ENCODE measurements at places on chromosomes 6 and 20.
A peak's percentile ranks its signal among the peaks of the same experiment; 100 is the strongest.

GRCh38 chr20:64216036-64216435, 39.5 kb upstream of the PCMTD2 start:
- DNase-seq: peak; percentile 59

DNA sequence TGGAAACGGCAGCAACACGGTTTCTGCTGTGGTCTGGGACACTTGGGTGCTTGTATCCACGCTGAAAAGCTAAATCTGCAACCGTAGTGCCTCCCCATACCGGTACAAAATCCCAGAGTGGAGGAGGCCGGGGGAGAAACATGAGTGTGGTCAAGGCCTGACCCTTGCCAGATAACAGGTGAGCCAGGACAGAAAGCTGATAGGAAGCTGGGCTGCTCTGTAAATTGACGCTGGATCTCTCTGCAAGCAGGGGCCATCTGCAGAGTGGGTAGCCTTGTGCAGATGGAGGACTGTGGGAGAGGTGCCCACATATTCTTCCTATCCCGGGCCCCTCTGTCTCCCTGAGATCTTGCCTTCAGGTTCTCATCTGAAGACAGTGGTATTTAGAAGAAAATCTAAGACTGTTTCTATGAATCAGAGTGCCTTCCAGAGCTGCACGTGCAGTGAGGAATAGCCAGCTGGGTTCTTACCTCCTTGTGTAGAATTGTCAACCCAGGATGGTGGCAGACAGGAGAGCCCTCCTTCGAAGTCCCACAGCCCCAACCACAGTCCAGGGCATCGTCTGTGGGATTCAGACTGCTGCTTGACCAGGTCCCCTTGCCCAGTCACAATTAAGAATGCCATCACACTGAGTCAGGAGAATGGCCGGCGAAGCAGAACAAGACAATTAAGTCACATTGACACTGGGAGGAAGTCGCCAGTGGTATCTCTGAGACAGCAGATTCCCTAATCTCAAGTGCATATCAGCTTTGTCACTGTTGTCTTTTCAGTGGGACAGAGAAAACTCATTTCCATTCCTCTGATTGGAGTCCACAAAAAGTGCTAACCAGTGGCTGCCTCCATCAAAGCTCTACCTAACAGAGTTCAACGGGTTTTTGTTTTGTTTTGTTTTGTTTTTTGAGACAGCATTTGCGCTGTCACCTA, 100.0 kb upstream of the RIPOR2 start:
- DNase-seq: no peak

GRCh38 chr6:153117986-153118879, 12.8 kb downstream of the RGS17 start:
- no peak for DNase-seq

- no peak for DNase-seq
Measured at GRCh38 chr6:56962441-56962840, 7.5 kb downstream of the BEND6 start.

DNA sequence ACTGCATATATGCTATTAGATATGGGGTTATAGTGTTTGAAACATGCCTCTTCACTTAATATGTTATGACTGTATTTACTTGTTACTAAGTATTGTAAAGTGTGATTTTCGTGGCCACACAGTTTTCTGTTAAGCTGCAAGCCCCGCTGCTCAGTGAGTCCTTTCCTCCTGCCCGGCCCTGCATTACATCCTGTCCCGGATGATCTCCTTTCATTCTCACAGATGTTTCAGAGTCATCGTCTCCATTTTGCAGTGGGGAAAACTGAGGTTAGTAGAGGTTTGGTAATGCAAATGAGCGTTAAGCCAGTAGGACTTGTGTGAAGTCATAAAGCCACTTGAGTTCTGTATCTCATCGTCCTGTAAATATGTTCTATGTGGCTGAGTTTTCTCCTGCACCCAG, 155.5 kb downstream of the CFAP61 start:
- DNase-seq: no peak

- DNase-seq: no peak
Measured at GRCh38 chr6:29750709-29751108, 27.5 kb downstream of the HLA-F start.

- no peak for DNase-seq
Measured at GRCh38 chr6:155648301-155648700, 192.7 kb upstream of the NOX3 start.

DNA sequence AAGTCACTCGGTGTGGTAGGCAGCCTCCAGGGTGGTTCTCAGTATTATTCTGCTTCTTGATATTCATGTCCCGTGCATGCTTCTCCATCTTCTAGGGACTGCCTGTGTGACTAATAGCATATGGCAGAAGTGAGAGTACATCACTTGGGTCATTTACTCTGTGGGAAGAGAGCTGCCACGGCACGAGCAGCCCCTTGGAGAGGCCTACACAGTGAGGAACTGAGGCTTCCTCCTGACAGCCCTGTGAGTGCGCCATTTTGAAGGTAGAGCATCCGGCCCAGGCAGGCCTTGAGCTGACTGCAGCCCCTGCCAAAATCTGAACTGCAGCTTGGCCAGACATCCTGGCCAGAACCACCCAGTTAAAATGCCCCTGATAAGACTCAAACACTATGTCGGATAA, 17.3 kb upstream of the MCUR1 start:
- no peak for DNase-seq

DNA sequence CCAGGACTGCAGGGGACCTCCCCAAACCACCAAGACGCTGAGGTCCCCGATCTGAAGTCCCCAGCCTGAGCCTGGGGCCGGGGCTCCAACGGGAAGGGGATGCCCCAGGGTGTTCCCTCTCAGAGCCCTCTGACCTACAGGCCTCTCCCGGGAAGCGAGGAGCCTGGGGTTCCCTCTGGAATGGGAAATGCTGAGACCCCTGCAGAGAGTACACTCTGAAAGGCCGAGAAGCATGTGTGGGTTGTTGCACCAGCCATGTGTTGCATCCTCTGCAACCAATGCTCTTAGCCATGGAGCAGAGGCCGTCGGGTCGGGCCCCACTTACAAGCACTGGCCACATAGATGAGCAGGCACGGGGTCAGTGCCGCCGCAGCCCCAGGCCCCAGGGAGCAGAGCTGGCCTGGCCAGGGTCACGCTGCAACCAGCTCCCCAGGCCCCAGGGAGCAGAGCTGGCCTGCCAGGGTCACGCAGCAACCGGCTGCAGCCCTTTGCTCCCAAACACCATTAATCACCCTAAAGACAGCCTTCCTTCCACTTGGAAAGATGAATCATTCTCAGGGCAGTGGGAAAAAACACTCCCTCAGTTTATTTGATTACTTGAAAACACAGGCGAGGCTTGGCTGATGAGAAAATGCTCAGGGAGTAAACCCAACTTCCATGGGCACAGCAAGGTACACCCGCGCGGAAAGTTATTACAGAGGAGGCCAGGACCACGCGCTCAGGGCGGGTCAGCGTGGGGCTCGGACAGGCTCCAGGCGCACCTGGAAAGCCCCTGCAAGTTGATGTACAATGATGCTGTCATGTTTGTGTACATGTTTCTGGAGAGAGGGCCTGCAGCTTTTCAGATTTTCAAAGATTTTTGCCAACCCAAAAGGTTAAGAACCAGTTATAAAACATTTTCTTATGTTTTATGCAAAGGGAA, 78.0 kb upstream of the AFDN start:
- DNase-seq: no peak

- DNase-seq: peak; percentile 39
Measured at GRCh38 chr20:20568604-20569205, 143.7 kb downstream of the RALGAPA2 start.

- DNase-seq: no peak
Measured at GRCh38 chr20:62755817-62756724, 40.2 kb upstream of the MRGBP start.

DNA sequence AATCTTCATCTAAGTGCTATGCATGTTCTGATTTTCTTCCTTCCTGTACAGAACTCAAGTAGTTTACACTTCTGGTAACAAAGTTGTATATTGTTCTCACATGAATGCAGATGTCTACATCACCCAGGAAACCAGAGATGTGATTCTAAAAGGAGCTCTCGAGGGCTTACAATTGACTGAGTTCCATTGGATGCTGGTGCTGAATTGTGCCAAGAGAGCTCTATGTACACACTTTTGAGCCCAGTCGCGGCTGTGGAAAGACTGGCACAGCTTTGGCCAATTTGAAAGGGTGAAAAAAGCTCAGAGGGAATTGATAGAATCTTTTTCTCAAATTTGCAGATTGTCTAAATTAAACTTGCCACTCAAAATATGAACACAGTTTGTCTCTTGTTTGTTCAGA, 340.7 kb downstream of the LMBRD1 start:
- DNase-seq: no peak

DNA sequence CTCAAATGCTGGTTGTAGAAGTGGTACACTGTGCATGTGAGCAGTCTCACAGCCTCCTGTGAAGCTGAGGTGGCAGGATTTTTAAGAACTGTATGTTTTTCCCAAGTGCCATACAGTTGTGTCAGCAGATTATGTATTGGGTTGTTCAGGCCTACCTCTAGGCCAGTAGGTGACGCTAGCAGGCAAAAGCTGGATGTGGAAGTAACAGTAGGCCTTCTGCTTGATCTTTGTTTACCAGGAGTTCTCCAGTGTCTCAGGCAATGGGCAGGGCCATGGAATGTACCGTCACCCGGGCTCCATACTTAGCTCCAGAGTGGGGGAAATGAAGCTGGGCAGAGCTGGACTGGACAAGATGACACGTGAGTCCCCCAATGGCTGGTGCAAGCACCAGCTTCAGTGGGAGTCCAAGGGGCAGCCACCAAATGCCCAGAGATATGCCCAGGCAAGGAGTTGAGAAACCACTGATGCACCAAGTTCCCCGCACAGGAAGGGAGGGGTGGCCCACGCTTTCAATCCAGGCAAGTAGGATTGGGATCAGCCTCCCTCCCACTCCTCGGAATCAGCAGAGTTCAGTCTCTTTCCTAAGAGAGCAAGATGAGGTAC, 289.7 kb downstream of the HTR1B start:
- DNase-seq: no peak

Data from COR-L47 (cell line).